Activated CD4-positive, alpha-beta memory T cell treated with anti-CD3 and anti-CD28 coated beads for 36 hours (primary cell): ENCODE measurements at places on chromosomes 12 and 14.

- no peak for DNase-seq
Observed at GRCh38 chr14:42187846-42188245, 581.2 kb downstream of the LRFN5 start.

- peak; percentile 77 for DNase-seq
Observed at GRCh38 chr12:52121824-52122539, 42.5 kb downstream of the SMIM41 start.

DNA sequence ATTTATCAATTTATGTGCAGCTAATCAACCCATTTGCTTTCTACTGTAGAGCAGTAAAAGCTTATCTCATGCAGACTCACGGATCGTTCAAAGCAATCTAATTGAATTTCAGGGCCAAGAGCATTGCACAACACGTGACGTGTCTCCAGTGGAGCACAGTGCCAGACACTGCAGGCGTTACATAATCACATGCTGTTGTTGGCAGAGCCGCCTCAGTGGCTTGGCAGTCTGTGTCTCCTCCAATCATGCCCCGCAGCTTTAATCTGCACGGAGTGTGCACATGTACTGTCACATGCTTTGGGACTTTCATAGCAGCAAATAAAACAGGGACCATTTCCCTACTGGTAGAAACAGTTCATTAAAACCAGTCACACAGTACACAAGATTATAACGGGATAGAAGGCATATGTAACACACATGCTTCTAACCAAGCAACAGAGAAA lies 309.3 kb downstream of the ITPR2 start:
- DNase-seq, result no peak

GRCh38 chr12:38389614-38390013 lies 73.0 kb downstream of the ALG10B start:
- DNase-seq, result no peak

DNA sequence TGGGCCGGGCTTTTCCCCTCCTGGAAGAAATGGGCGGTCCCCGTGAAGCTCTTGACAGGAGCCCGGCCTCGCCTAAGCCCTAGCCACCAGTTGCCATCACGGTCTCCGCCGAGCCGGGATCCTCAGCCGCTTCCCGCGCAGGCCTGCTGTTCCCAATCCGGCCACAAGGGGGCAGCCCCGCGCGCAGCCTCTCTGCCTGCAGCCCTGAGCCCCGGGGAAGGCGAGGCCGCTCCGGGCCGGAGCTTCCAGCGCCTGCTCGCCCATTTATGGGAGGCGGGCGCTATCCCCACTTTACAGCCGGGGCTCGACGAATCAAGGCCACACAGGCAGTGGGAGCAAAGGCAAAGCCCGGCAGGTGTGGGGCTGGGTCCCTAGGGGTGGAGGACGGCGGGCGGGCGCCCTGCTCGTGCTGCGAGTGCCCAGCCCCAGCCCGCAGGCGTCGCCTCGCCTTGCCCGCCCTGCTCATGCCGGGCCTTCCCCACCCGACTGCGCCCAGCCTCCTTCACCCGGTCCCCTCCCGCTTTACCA lies 61.5 kb downstream of the LGMN start:
- DNase-seq, result peak; percentile 70

GRCh38 chr12:115209230-115209629 lies 525.3 kb upstream of the TBX3 start:
- no peak for DNase-seq

GRCh38 chr14:72945356-72946027 lies 19.2 kb downstream of the DCAF4 start:
- no peak for DNase-seq

GRCh38 chr14:102579696-102580549 lies 12.5 kb upstream of the RCOR1 start:
- DNase-seq, result no peak

- peak; percentile 72 for DNase-seq
Observed at GRCh38 chr12:112979041-112979680, 842 bp downstream of the OAS2 start.

GRCh38 chr12:28130625-28131598 lies 59.3 kb upstream of the CCDC91 start:
- DNase-seq, result peak; percentile 28

DNA sequence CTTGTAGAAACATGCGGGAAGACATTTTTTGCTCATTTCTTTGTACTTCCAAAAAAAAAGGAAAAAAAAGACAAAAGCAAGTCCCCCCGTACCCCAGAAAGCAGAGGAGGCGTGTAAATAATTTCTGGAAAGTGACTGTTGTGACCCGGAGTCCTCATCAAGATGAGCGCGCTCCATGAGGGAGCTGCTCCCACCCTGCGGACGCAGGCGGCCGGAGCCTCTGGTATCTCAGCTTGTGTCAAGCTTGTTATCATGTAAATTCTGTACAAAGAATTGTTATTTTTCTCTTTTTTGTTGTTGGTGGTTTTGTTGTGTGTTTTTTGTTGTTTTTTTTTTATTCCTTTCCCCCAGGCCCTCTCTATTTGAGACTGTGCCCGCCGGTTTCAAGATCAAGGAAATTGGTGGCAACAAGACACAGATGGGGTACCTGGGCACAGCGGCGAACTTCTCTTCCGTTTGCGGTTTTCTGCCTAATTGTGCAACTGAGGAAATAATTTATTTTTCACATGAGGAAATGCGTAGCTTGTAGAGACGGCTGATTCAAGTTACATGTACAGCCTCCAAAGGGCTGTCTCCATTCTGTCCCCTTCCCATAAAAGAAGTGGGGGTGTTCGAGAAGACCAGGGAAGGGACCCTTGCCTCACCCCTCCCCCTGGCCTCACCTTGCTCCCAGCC lies 27.0 kb downstream of the HPD start:
- DNase-seq, result no peak

GRCh38 chr14:60212503-60213371 lies 36.3 kb upstream of the PPM1A start:
- no peak for DNase-seq

DNA sequence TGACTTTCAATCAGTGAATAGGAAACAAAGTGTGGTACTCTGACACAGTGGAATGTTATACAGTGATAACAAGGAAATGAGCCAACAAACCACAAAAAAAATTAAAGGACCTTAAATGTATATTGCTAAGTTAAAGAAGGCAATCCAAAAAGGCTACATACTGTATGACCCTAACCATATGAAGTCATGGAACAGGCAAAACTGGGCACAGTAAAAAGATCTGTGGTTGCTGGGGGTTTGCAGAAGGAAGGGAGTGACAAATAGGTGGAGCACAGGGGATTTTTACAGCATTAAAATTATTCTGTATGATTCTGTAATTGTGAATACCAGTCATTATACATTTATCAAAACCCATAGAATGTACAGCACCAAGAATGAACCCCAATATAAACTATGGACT lies 112.6 kb downstream of the KCNC2 start:
- DNase-seq, result no peak

DNA sequence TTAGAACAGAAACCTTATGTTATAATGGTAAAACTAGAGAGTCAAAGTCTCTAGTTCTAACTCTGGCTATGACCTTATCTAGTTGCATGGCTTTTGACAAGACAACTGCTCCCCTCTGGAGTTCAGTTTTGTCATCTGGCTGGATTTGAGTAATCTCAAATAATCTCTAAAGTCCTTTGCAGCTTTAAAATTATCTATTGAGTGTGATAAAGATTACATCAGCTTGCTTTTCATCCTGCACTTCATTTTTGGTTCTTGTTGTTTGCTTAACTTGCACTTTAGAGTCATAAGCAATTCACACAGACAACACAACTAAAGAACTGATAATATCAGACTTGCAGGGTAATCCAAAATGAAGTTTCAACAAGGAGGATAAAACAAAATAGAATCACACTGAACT lies 2.3 kb downstream of the AKAP5 start:
- no peak for DNase-seq

- no peak for DNase-seq
Observed at GRCh38 chr12:26690601-26691000, 142.4 kb downstream of the ITPR2 start.

DNA sequence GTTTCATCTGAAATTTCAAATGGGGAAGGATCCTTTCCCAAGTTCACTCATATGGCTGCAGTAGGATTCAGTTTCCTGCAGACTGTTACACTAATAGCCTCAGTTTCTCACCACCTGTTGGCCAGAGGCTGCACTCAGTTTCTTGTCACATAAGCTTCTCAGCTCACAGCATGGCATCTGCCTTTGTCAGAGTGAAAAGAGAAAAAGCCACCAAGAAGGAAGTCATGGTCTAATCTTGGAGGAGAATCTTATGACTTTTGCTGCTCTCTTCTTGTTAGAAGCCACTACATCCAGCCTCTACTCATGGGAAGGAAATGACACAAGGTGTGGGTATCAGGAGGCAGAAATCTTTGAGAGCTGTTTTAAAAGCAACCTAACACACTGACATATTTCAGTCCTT lies 39.4 kb upstream of the BTG1 start:
- DNase-seq, result peak; percentile 49
